Activated CD8-positive, alpha-beta memory T cell treated with anti-CD3 and anti-CD28 coated beads for 24 hours (primary cell): ENCODE measurements at places on chromosomes 12 and 14.

DNA sequence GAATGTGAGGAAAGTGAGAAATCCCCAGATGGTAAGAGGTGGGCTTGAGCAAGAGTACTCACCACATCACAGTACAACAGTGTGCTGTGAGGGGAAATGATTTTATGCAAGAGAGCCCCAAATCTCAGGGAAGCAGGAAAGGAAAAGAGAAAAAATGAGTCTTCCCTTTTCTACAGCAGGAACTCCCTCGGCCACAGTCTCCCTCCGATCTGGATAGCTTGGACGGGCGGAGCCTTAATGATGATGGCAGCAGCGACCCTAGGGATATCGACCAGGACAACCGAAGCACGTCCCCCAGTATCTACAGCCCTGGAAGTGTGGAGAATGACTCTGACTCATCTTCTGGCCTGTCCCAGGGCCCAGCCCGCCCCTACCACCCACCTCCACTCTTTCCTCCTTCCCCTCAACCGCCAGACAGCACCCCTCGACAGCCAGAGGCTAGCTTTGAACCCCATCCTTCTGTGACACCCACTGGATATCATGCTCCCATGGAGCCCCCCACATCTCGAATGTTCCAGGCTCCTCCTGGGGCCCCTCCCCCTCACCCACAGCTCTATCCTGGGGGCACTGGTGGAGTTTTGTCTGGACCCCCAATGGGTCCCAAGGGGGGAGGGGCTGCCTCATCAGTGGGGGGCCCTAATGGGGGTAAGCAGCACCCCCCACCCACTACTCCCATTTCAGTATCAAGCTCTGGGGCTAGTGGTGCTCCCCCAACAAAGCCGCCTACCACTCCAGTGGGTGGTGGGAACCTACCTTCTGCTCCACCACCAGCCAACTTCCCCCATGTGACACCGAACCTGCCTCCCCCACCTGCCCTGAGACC lies 7.8 kb downstream of the ATN1 start:
- no peak for DNase-seq

DNA sequence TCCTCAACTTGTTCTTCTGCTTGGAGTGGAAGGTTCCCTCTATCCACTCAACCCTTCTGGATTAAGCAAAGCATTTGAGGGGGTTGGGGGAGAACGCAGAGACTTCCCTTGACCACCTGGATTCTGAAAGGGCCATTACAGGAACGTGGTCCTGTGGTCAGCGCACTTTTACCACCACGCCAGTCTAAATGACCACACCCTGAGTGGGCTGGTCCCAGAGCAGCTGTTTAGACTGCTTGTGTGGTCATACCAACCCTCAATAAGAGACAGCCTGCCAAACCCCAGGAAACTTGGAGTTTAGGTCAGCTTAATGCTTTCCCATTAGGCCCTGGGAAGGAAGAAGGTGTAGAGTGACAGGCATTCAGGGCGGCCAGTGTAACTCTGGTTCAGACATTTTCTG lies 165.5 kb upstream of the ATP2B1 start:
- no peak for DNase-seq

GRCh38 chr14:79831195-79831892 lies 380.0 kb downstream of the DIO2 start:
- DNase-seq = no peak

DNA sequence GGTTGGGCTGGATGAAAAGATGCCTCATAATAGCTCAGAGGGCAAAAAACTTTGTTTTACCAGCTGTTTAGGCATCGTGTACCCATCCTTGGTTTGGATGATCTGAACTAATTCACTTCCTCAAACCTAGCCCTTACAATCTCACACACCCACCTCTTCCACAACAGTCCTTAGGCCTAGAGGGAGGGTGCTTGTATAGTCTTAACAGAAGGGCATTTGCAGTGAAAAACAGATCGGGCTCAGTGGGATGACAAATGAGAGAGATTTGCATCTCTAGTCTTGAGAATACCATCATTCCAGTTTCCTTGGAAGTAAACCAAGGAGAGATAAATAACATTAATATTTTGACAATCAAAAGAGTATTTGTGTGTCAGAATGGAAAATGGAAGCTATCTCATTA lies 11.0 kb downstream of the SLCO1A2 start:
- DNase-seq = no peak

DNA sequence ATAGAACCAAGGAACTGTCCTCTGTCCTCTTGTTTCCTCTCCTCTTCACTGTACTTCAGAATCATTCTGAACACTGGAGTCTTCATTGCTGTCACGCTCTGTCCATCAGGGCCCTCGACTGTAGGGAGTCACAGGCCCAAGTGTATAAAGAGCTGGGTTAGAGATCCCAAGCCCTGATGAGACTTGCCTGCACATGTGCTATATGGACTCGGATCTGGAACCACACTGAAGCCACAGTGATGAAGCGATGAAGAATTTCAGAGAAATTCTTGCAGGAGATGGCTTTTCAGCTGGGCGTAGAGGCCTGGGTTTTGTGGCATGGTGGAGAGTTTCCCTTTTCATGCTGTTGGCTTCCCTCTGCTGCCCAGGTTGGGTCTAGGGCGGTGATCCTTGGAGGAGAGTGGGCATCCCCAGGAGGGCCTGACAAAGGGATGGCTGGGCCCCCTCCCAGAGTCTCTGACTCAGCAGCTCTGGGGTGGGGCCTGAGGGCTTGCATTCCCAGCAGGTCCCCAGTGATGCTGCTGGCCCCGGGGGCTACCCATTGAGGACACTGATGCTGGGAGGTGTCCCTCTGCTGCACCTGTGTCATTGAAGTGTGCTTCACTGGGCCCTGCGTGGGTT lies 39.6 kb upstream of the YY1 start:
- no peak for DNase-seq

DNA sequence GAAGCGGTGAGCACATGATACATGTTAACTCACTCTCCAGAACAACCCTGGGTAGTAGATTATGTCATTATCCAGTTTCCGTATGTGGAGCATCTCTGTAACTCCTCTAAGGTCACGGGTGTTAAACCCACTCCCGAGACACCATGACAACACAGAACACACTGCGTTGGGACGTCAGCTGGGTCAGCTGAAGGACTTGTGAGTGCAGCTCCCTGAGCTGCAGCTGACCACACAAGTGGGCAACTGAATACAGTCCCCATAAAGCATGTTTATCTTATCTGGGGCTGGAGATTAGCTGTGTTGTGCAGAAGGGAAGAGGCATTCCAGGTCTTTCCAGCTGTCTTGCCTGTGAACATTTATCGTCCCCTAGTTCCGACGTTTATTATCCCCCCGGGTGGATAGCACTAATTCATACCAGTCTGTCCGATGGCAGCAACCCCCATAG lies 211.5 kb downstream of the CHST11 start:
- no peak for DNase-seq

- no peak for DNase-seq
Observed at GRCh38 chr12:162467-163307, 51.3 kb downstream of the SLC6A12 start.

DNA sequence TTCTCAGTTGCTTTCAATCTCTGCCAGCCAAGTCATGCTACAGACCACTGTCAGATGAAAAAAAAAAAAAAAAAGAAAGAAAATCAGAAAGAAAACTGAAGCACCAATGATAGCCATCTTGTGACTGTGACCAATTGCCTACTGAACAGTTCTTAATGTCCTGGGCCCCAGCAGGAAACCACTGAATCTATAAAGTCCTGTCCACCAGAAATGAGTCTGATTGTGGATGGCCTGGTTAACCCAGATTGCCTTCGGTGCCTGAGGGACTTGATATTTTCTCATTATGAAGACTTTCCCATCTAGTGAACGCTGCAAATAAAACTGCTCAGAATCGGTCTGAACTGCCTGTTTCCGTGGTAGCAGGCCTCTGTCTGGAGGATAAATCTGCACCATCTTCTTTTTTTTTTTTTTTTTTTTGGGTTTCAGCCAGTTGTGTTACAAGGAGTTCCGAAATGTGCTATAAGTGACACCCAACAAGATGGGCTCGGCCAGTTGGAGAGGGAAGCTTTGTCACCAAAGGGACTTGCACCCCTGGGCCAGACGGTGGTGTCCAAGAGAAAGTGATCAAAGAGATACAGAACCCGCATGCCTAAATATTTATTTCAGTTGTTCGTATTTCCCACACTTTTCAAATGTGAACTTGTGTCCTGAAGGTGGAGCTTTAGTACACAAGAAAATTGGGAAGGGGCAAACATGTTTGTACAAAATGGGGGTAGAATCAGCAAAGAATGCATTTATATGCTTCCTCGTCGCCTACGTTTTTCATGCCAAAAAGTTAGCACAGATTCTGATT lies 3.0 kb upstream of the PLXNC1 start:
- DNase-seq = peak; percentile 48

DNA sequence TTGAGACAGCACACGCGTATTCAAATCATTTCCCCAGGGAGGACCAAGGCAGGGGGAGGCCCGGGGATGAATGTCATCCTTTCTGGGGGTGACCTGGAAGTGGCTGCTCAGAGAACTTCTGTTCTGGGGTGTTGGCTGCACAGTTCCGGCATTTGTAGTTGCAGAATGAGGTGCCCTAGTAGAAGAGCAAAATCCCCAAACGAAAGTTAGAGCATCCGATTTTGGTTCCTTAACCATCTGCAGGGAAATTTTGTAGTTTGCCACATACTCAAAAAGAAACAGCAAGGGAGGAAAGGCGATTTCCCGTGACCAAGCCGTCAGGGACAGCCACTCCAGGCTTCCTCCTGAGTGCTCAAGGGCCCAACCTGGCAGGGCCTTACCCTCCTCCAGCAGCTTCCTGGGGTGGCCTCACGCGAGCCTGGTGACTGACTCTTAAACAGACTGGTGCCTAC lies 13.0 kb upstream of the TRAF3 start:
- no peak for DNase-seq

DNA sequence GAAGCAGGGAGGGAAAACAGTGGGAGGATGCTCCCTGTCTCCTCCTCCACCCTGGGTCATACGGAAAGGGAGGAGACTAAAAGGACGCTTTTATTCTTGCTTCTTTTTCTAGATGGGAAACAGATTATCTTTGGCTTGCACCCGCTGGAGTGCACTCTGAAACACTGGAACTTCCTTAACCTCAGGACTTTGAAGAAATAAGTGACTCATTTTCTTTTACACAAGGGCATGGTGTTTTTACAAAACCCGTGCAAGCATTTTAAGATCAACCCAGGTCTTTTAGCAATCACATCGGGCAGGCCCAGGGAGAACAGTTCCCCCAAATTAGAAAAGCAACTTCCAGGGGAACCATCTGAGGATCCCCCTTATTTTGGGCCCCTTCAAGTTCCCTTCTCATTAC lies 80.9 kb upstream of the TSPAN11 start:
- DNase-seq = no peak

DNA sequence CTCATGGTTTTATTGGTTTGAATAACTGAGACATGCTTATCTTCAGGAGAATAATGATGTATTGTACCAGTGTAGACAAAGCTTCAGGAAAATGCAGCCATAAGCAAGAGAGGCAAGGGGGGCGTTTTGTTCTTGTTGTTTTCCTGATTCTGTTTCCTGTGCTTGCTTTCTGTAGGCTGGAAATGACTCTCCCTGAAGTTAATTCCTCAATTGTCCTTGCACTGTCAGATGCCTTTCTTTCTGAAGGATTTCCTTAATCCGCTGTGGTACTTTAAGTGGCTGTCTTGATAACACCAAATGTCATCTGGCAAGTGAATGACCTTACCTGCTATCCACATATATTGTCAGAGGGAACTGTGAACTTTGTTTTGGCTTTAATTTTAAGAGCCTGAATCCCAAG lies 220.0 kb downstream of the NEDD1 start:
- DNase-seq = no peak

DNA sequence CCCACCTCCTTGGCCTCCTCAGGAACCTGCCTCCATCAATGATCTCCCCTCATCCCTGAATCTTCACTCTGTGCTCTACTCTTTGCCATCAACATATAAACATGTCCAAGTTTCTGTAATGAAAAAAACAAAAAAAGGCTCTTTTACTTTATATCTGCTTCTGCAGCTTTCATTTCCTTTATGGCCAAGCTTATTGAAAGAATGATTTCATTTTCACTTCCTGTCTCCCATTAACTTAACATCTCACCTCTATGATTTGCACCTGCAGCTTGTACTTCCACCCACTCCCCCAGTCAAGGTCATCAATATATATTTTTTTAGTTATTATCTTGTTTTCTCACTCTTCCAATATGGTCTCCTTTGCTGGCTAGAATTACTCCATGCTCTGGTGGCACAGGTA lies 15.6 kb upstream of the RNU6-7 start:
- no peak for DNase-seq

- DNase-seq = no peak
Observed at GRCh38 chr12:45231515-45232145, 15.7 kb downstream of the ANO6 start.

GRCh38 chr12:118813778-118814357 lies 167.5 kb upstream of the SRRM4 start:
- no peak for DNase-seq

DNA sequence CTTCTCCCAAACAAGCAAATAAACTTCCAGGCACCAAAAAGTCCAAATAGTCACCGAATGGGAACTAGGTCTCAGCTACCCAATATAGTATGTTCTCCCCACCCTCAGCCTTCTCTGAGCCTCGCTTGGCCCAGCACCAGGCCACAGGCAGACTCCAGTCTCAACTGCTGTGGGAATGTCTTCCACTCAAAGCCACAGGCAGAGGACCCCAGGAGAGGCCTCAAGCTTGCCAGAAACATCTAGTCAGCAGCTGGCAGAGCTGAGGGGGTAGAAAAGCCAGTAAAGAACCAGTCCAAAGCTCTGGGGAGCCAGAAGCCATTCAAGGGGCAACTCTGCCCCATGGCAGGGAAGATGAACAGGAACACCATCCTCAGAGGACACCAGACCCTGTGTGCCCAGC lies 41.8 kb downstream of the FMNL3 start:
- DNase-seq = no peak

- DNase-seq = no peak
Observed at GRCh38 chr12:84816916-84817695, 95.5 kb downstream of the SLC6A15 start.
